ENCODE measurements at places on chromosomes 6 and 20. TPM values are rescaled to one million over a fixed set of nuclear protein-coding genes. Genes with fewer than 3 reads are reported as not detected.

- no peaks in the 10 kb centered on the region for H3K27me3 ChIP-seq
- no peaks in the 10 kb centered on the region for H3K36me3 ChIP-seq
- no peak overlapping the region for H3K27ac ChIP-seq
- H3K4me3 ChIP-seq: no peak overlapping the region
- no peak for DNase-seq
Observed at GRCh38 chr6:43395776-43396175, 26.3 kb upstream of the ZNF318 start.

GRCh38 chr6:130713144-130713543, 114.1 kb upstream of the SMLR1 start:
- H3K4me1 ChIP-seq: no peaks in the 10 kb centered on the region
- no peak overlapping the region for H3K4me3 ChIP-seq
- H3K27me3 ChIP-seq: no peaks in the 10 kb centered on the region

DNA sequence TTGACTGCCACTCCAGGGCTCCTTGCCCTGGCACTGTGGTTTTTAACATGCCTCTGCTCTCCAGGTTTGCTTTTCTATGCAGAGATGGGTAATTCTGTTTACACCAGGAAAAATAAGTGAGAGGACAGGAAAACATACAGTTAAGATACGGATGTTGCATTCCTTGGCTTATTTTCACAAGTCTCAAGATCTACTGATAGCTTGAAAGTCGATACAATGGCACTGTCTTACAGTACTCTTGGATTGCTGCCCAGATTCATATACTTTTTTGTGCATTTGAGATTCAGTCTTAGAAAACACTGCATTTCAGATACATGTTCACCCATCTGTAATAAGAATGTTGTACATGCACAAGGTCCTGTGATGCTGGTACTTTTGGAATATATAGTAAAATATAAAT, 159.6 kb upstream of the FLRT3 start:
- no peak for DNase-seq
- no peaks in the 10 kb centered on the region for H3K4me1 ChIP-seq
- H3K27ac ChIP-seq: no peak overlapping the region
- no peak overlapping the region for H3K4me3 ChIP-seq
- H3K27me3 ChIP-seq: no peaks in the 10 kb centered on the region

GRCh38 chr6:24357336-24358218, at the start of gene DCDC2:
Gene DCDC2, minus strand, starts transcription at chr6:24358059. Its CDS starts 309 bp downstream, at chr6:24357750.
- H3K4me3 ChIP-seq: peak within 1 kb of the TSS; percentile 11
- no peaks in the 10 kb centered on the region for H3K4me1 ChIP-seq
- H3K27ac ChIP-seq: no peak within 1 kb of the TSS
- H3K36me3 ChIP-seq: no peaks in the 10 kb centered on the region
- peaks cover 53% of the 10 kb centered on the region for H3K27me3 ChIP-seq

DNA sequence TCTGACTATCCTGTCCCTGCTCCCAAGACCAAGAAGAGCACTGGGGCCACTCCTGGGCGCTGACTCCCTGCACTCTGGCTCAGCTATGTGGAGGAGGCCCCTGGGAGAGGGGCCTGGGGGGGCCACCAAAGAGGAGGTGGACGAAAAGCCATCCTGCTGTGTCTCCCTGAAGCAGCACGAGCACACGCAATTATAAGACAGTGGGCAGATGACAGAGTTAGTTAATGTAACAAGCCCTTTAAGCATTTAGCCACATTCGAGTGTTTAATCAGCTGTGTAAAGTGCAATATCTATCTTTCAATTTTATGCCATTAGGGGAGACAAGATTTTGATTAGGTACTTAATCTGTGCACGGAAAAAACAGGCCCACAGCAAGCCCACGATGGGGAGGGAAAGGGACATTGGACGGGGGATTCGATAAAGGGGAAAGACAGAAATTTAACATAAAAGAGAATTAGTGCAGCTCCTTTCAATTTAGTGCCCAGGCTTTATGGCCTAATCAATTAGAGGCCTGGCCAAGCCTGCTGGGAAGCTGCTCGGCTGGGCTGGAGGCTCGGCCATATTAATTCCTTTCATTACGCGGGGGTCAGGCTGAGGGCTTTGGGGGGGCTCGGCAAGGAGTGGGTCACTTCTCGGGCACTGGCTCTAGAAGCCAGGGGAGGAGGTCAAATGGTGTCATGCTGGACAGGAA, 286.2 kb downstream of the DHX35 start:
- H3K27me3 ChIP-seq: no peaks in the 10 kb centered on the region
- no peak overlapping the region for H3K27ac ChIP-seq
- no peak for DNase-seq
- no peak overlapping the region for H3K4me3 ChIP-seq
- H3K4me1 ChIP-seq: no peaks in the 10 kb centered on the region

GRCh38 chr20:13341737-13342393, 120.8 kb downstream of the ISM1 start:
- H3K27me3 ChIP-seq: no peaks in the 10 kb centered on the region
- H3K27ac ChIP-seq: no peak overlapping the region
- no peaks in the 10 kb centered on the region for H3K36me3 ChIP-seq
- peaks cover 18% of the 10 kb centered on the region for H3K4me1 ChIP-seq

DNA sequence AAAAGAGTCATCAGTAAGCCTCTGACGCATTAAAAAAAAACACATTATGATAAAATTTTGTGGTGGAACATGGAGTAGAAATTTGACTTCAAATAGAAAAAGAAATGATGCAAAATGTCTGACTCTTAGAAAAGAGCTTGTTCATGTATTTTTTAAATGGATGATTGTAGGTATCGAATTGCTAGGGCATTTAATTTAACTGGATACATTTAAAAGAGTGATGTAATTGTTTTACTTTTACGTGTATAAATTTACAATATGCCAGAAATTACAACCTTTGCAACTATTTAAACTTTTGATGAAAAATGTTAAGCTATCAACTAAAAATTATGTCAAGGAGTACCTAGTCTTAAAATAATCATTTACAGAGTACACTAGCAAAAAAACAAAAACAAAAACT, 4.5 kb upstream of the SDC4 start:
- no peaks in the 10 kb centered on the region for H3K27me3 ChIP-seq
- no peak for DNase-seq
- H3K4me3 ChIP-seq: no peak overlapping the region
- no peaks in the 10 kb centered on the region for H3K36me3 ChIP-seq
- H3K27ac ChIP-seq: no peak overlapping the region

Gene INSM1
- total RNA-seq: not detected

DNA sequence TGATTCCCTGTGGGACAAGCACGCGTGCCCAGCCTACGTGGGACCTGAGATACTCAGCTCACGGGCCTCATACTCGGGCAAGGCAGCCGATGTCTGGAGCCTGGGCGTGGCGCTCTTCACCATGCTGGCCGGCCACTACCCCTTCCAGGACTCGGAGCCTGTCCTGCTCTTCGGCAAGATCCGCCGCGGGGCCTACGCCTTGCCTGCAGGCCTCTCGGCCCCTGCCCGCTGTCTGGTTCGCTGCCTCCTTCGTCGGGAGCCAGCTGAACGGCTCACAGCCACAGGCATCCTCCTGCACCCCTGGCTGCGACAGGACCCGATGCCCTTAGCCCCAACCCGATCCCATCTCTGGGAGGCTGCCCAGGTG, 11.9 kb upstream of the RBCK1 start:
- H3K36me3 ChIP-seq: no peaks in the 10 kb centered on the region
- no peak overlapping the region for H3K4me3 ChIP-seq
- no peak for DNase-seq

DNA sequence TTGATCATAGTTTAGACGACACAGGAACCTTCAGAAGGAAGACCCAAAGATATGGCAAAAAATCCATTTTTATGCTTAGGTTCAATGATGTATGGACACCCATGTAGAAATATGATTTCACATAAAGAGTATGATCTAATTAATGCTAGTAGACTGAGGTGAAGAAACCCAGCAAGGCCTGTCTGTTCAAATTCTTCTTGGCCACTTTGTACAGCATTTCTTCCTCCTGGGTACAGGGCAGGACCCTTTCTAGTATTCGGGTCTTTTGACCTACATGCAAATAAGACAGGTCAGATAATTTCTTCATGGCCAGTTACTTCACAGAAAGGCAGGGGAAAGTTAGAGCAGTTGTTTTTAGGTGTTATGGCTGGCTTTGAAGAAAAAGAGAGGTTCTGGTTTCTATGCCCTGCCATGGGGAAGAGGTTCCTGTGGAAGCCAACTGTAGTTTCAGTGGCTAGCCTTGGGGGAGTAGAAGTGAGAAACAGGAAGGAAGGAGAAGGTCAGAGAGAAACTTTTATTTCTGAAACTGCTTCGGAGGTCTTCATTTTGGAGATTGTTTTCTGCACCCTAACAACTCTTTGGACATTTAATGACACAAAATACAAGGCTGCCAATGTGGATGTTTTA, 208.3 kb downstream of the PTPRK start:
- no peaks in the 10 kb centered on the region for H3K27me3 ChIP-seq
- peak overlapping the region; percentile 84 for H3K27ac ChIP-seq
- H3K36me3 ChIP-seq: no peaks in the 10 kb centered on the region
- H3K4me3 ChIP-seq: no peak overlapping the region
- H3K4me1 ChIP-seq: peaks cover 74% of the 10 kb centered on the region
